ENCODE measurements at places on chromosomes 4 and X.

DNA sequence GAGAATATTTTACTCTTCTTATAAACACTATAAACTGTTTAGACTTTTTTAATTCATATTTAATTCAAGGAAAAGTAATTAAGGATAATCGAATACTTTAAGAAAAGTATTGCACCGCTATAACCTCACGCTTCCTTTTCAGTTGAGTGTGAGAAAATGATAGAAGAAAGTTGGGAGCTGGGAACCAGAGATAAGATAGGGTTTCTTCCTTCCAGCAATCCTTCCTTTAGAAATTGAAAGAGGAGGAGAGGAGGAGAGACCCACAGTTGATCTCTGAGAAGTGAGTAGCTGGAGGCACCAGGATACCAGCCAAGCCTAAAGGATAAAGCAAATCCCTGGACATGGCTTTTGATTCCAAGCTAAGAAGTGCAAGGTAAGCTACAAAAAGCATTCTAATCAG, 242.3 kb upstream of the NOCT start:
- H3K4me1 ChIP-seq = no peaks in the 10 kb centered on the region
- H3K4me3 ChIP-seq = no peak overlapping the region
- no peak for DNase-seq
- no peak overlapping the region for H3K27ac ChIP-seq
- no peaks in the 10 kb centered on the region for H3K27me3 ChIP-seq

DNA sequence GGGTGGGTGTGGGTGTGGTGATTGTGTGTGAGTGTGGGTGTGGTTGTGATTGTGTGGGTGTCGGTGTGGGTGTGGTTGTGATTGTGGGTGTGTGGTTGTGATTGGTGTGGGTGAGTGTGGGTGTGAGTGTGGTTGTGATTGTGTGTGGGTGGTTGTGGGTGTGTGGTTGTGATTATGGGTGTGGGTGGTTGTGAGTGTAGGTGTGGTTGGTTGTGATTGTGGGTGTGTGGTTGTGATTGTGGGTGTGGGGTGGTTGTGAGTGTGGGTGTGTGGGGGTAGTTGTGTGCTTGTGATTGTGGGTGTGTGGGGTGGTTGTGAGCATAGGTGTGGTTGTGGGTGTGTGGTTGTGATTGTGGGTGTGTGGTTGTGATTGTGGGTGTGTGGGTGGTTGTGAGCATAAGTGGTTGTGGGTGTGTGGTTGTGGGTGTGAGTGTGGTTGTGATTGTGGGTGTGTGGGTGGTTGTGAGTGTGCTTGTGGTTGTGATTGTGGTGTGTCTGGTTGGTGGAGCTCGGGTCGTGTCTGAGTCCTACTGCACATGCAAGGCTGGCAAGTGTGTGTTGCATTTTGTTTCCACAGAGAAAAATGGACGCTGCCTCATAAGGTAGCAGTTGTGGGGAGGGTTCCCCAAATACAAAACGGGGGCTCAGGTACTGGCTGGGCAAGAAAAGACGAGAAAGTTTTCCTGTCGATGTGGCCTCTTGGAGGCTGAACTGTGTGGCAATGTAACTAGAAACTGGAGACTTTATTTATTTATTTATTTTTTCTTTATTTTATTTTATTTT, 116.7 kb downstream of the UBE2K start:
- no peaks in the 10 kb centered on the region for H3K27me3 ChIP-seq
- no peaks in the 10 kb centered on the region for H3K4me1 ChIP-seq
- no peak overlapping the region for H3K27ac ChIP-seq
- no peak overlapping the region for H3K4me3 ChIP-seq
- no peak for DNase-seq

- peaks cover 7% of the 10 kb centered on the region for H3K4me1 ChIP-seq
- no peak overlapping the region for H3K4me3 ChIP-seq
- H3K36me3 ChIP-seq = no peaks in the 10 kb centered on the region
- DNase-seq = no peak
- H3K27ac ChIP-seq = no peak overlapping the region
Measured at GRCh38 chr4:83255584-83255983, 29.0 kb downstream of the COQ2 start.

GRCh38 chr4:81148576-81148975, 66.4 kb downstream of the PRKG2 start:
- no peaks in the 10 kb centered on the region for H3K27me3 ChIP-seq
- H3K36me3 ChIP-seq = no peaks in the 10 kb centered on the region
- no peak overlapping the region for H3K4me3 ChIP-seq
- no peak overlapping the region for H3K27ac ChIP-seq
- no peak for DNase-seq

- no peaks in the 10 kb centered on the region for H3K4me1 ChIP-seq
- no peaks in the 10 kb centered on the region for H3K36me3 ChIP-seq
- no peak overlapping the region for H3K4me3 ChIP-seq
- no peak overlapping the region for H3K27ac ChIP-seq
Measured at GRCh38 chr4:13970349-13970748, 342.8 kb upstream of the BOD1L1 start.

GRCh38 chr4:172134521-172134920, 321.3 kb downstream of the GALNTL6 start:
- H3K36me3 ChIP-seq = no peaks in the 10 kb centered on the region
- H3K4me1 ChIP-seq = no peaks in the 10 kb centered on the region
- no peaks in the 10 kb centered on the region for H3K27me3 ChIP-seq
- no peak for DNase-seq

Measured in ascending aorta (tissue), 2 donors.